Left ventricle myocardium superior (tissue), 1 donor: ENCODE measurements at places on chromosomes 3 and 15. TPM values are rescaled to one million over a fixed set of nuclear protein-coding genes. Genes with fewer than 3 reads are reported as not detected.

Gene RSL24D1
- 47.0 TPM for total RNA-seq

Gene HTR3E
- total RNA-seq: not detected

Gene SPRED1
- 7.3 TPM for total RNA-seq

Gene MELTF
- total RNA-seq: 3.6 TPM

Gene HIGD2B
- not detected for total RNA-seq

Gene IL17RE
- 0.45 TPM for total RNA-seq

Gene GOLGA8S
- 0.40 TPM for total RNA-seq

Gene CYP11A1
- total RNA-seq: 0.55 TPM

Gene RASL12
- 18.9 TPM for total RNA-seq

Gene TMEM207
- not detected for total RNA-seq

Gene CPEB1
- total RNA-seq: 0.72 TPM

Gene GUCA1C
- total RNA-seq: 1.8 TPM

Gene CRBN
- total RNA-seq: 57.4 TPM

Gene PROK2
- total RNA-seq: 0.22 TPM

Gene ECE2
- not detected for total RNA-seq
